Stimulated activated CD4-positive, alpha-beta T cell treated with anti-CD3 and anti-CD28 coated beads, Interleukin-4, amount 100 ng/mL, for 1 hour (primary cell): ENCODE measurements at places on chromosomes 6 and 20.
A peak's percentile ranks its signal among the peaks of the same experiment; 100 is the strongest.

GRCh38 chr20:38730167-38730988 lies 6.1 kb downstream of the SLC32A1 start:
- DNase-seq = peak; percentile 13

GRCh38 chr6:90469906-90470305 lies 117.0 kb downstream of the MAP3K7 start:
- DNase-seq = no peak

- DNase-seq = no peak
These were observed 20.5 kb downstream of the CUL9 start for GRCh38 chr6:43202451-43202850.

GRCh38 chr6:154395878-154396277 lies 39.3 kb upstream of the IPCEF1 start:
- no peak for DNase-seq

- DNase-seq = no peak
These were observed 300.7 kb downstream of the TENT5A start for GRCh38 chr6:81451787-81452186.

- no peak for DNase-seq
These were observed 10.3 kb downstream of the ELOVL2 start for GRCh38 chr6:11033825-11034224.
